Mucosa of gallbladder (tissue), 1 donor: ENCODE measurements at places on chromosomes 5 and 9. TPM values are rescaled to one million over a fixed set of nuclear protein-coding genes. Genes with fewer than 3 reads are reported as not detected.

DNA sequence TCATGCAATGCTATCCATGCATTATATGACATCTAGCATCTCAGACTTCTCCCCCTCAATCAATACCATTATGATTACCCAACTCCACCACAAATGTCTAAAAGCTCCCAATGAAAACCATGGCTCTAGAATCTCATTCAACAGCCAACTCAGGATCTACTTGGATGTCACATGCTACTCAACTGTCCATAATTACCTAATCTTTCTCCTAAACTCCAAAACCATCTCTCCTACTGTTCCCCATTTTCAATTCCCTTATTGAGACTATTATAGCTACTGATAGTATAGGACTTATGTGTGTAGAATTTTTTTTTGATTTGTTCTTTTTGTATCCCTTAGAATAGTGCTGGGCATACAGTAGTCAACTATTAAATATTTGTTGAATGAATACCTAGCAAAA is 8.2 kb upstream of the STRBP start:
- no peak for DNase-seq

GRCh38 chr9:131539223-131539923 is 6.0 kb upstream of the PRRT1B start:
- DNase-seq: no peak

DNA sequence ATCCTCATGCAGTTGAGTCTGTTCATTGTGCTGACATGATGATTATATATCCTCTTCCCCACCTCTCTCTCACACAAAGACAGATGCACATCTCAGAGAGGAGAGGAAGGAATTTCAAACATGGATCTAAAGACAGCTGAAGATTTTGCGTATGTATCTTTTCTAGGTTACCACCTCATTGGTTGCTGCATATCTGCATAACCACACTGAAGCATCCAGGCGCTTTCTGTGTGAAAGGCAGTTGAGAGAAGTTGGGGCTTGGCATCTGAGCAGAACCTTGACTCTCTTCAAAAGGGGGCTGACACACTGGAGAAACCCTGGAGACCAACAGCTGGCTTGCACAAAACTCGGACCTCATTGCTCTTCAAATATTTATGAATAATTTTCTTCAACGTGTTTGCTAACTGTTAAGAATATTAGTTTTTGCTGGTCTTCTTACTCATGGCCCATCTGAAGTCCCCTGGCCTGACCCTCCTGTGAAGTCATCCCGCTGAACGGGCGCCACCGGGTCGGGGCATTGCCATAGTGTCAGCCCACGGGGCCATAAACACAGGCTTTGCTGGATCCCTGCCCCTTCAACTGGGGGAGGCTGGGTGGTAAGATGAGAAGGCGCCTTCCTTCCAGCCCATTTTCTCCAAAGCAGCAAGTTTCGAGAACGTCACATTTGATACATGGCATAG is 593.2 kb upstream of the CLINT1 start:
- DNase-seq: no peak

GRCh38 chr5:135951257-135951656 is 3.5 kb downstream of the LECT2 start:
- DNase-seq: no peak

- no peak for DNase-seq
These were observed 25.1 kb downstream of the ENG start for GRCh38 chr9:127829205-127829906.

DNA sequence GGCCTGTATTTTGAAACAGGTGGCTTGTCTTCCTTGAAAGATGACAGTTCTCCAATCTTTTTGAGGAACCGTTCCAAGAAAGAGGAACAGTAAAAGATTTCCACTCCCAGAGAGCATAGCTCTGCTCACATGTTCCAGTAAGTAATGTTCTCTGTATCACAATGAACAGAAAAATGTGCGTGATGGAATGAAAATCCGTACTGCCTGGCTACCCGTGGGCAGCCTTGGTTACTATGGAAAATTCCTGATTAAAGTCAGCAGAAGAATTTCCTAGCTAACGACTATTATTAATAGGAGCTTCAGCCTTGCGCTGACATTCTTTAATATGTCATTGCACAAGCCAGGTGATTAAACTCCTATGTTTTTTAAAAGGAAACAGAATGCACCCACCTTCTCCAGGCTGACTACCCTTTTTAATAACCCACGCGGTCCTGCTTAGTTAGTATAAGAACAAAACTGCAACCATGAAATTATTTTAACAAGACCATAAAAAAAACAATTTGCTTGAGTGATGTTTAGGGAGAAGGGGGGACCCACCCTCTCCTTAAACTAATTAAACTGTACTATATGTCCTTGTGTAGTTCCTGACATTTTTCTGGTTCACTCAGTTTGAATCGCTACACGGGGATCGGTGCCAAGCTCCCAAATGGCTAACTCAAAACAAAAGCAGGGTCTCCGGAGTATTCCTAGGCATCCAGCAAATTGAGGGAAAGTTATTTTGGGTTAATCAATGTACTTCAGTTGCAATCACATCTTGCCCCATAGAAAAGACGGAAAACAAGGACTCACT is 54.8 kb upstream of the CPEB4 start:
- no peak for DNase-seq

- DNase-seq: no peak
These were observed 475 bp downstream of the DDX31 start for GRCh38 chr9:132669319-132669697.

DNA sequence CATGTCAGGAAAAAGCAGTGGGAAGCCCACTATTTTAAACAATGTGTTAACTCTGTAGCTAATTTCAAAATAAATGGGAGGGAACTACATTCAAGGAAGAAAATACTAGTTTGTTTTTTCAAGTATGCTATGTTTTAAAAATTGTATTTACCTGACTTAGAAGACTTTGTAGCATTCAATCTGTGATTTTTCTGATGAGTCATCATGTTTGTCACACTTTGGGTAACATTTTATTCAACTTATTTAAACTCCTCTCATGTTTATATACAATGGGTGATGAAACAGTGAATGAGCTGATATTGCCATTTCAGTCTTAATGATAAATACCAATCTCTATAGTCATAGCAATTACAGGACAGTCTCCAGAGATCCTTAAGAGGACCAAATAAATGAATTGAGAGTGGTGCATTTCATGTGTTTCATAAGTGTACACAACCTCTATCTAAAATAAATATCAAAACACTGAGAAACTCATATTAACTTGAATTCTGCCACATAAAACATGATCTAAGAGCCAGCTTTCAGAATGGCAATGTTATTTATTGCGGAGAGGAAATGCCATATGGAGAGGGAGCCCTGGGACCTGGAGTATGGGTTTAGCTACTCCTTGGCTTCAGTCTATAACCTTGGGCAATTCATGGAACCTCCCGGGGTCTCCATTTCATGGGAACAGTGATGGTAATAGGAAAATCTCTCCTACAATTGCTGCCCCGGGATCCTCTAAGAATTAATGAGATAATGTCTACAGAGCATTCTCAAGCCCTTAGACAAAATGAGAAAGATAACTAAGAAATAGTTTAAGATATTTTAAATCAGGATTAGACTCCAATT is 913.9 kb downstream of the TLE4 start:
- DNase-seq: no peak

GRCh38 chr9:11828201-11828600 is 865.0 kb upstream of the TYRP1 start:
- DNase-seq: no peak

- no peak for DNase-seq
These were observed 234.6 kb downstream of the CACNA1B start for GRCh38 chr9:138112090-138112748.

GRCh38 chr5:6159832-6160430 is 218.4 kb downstream of the MED10 start:
- no peak for DNase-seq

DNA sequence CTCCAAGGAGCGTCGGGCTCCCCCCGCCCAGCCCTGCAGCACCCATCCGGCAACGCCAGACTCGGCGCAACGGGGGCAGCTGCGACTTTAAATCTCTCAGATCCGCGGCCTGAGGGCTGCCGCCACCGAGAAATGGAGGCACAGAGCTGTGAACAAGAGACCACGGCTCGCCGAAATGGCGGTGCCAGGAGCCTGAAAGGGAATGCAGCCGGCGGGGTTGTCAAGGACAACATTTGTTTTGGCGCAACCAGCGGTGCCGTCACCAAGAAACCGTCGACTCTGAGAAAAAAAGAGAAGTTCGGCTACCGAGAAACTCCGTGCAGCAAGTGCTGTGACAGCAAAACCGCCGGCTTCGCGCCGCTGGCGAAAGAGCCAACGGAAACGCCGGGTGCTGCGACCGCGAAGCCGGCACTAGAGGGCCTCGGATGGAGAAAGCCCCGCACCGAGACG is 2.1 kb upstream of the ANXA2R start:
- peak; percentile 73 for DNase-seq

DNA sequence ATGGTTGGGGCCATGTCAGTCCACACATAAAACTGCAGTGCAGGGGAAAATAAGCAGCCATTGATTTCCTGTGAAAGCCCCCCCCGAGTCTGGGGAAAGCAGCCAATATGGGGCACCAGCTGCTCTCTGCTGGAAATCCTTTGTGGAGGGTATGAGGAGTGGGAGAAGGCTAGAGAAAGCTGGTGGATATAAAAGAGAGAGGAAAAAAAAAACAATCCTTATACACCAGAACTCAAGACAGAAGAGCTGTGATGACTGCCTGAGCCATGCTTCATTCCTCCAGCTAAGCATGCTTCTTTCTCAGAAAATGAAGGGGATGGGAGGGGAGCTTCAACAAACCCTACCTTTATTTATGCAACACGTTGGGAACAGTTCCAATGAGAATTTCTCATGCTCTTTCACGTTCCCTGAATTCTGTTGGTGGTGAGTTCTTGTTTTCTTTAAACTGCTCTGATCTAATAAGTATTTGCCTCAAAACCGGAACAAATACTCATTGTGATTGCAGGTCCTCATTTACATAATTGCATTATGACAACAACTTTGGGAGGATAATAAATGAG is 688.0 kb upstream of the SEMA6A start:
- no peak for DNase-seq

DNA sequence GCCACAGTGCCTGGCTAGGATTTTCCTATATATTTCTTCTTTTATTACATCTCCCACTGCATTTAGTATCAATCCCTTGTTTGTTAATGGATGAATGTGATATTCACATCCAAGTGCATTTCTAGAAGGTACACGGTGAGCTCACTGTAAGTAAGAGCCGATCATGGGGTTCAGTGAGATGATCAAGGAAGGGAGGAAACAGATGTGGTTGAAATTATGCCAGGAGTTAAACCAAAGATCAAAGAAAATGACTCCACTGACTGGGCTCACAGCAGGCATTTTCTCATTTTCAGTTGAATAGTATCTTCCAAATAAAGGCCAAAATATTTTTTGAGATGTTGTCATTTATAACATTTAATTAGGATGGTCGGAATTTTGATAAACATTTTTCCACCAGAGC is 97.8 kb downstream of the CFAP90 start:
- DNase-seq: no peak

GRCh38 chr9:111969061-111969460 is 72.4 kb downstream of the UGCG start:
- no peak for DNase-seq

GRCh38 chr9:132639322-132639721 is 30.5 kb downstream of the DDX31 start:
- DNase-seq: peak; percentile 37

- no peak for DNase-seq
These were observed 88.8 kb downstream of the NR3C1 start for GRCh38 chr5:143314659-143315058.

FGFR4 gene
- 233 TPM for total RNA-seq

OTP gene
- total RNA-seq: not detected

SLC6A3 gene
- total RNA-seq: 0.23 TPM

STARD4 gene
- 40.7 TPM for total RNA-seq

FAM151B gene
- 3.0 TPM for total RNA-seq

PCDHA3 gene
- total RNA-seq: 1.9 TPM

SLC25A2 gene
- total RNA-seq: not detected

CBY3 gene
- not detected for total RNA-seq
